IMR-90 (cell line): ENCODE measurements at places on chromosomes 16 and 17.

GRCh38 chr17:50563092-50563511 is 2.6 kb downstream of the CACNA1G start:
- DNase-seq: no peak

- peak; percentile 37 for DNase-seq
These were observed at the start of gene BRD7 for GRCh38 chr16:50368410-50369132. Gene BRD7, minus strand, starts transcription at chr16:50368988. Its CDS starts 214 bp downstream, at chr16:50368774.

DNA sequence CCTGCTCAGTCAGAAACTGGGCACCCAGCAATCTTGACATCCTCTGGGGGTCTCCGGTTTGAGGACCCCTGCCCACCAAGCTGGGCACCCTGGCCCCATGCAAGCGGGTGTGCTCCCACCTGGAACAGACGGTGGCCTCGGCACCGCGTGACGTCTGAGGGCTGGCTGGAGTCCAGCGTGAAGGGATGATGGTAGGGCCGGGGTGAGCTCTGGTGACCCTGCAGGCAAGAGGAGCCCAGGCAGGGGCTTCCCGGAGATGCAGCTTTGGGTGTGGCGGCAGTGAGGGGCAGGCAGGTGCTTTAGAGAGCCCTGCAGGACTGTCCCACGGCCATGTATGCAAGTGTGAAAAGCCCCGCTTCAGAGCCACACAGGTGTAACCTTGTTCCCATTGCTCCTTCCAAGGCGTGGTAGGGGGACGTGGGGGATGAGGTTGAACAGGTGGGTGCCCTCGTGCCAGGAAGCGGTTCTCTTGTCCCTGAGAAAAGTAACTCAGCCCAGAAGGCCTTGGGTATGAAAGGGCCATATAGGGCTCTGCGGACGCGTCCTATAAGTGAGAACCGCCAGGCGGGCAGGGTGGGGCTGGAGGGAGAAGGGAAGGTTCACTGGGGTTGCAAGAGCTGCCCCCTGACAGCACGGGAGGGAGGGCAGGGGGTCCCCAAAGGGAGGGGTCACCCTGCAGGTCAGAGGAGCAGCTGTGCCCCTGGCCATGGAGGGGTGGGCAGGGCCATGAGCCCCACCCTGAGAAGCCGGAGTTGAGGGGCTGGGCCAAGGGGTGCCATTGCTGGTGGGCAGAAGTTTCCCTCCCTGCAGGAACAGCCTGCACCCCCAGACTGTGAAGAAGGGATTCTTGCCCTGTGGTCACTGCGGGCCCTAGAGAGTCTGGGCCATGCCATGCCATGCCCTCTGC is 9.2 kb downstream of the RGS11 start:
- no peak for DNase-seq

- no peak for DNase-seq
These were observed 72.8 kb upstream of the ATF7IP2 start for GRCh38 chr16:10312784-10313724.

DNA sequence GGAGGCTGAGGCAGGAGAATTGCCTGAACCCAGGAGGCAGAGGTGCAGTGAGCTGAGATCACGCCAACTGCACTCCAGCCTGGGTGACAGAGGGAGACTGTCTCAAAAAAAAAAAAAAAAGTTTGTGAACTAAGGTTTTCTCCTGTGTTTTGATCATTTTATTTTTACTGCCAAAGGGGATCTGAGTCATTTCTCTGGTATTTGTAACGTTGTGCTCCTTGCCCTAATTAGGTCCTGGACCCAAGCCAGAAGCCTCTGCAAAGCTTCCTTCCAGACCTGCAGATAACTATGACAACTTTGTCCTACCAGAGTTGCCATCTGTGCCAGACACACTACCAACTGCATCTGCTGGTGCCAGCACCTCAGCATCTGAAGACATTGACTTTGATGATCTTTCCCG is 32.1 kb downstream of the IST1 start:
- DNase-seq: peak; percentile 90

DNA sequence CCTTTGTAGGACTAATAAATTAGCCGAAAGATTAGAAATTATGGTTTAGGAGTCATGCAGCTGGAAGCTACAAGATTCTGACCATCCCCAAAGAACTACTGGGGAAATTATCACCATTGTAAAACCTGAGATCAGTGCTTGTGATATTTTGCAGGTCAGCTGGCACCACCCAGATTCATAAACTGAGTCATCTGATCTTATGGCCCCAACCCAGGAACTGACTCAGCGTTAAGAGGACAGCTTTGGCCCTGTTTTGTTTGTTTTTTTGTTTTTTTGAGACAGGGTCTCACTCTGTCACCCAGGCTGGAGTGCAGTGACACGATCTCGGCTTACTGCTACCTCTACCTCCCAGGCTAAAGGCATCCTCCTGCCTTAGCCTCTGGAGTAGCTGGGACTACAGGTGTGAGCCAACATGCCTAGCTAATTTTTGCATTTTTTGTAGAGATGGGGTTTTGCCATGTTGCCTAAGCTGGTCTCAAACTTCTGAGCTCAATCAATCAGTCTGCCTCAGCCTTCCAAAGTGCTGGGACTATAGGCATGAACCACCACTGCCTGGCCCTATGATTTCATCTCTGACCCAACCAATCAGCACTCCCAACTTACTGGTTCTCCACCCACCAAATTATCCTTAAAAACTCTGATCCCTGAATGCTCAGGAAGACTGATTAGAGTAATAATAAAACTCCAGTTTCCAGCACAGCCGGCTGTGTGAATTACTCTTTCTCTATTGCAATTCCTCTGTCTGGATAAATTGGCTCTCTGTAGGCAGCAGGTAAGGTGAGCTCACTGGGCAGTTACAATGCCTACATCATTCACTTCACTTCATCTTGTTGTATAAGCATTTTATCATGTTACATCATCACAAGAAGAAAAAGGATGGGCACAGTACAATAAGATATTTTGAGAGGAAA is 79.4 kb upstream of the KSR1 start:
- DNase-seq: peak; percentile 44

GRCh38 chr17:18916816-18917500 is 35.0 kb upstream of the SLC5A10 start:
- peak; percentile 45 for DNase-seq

DNA sequence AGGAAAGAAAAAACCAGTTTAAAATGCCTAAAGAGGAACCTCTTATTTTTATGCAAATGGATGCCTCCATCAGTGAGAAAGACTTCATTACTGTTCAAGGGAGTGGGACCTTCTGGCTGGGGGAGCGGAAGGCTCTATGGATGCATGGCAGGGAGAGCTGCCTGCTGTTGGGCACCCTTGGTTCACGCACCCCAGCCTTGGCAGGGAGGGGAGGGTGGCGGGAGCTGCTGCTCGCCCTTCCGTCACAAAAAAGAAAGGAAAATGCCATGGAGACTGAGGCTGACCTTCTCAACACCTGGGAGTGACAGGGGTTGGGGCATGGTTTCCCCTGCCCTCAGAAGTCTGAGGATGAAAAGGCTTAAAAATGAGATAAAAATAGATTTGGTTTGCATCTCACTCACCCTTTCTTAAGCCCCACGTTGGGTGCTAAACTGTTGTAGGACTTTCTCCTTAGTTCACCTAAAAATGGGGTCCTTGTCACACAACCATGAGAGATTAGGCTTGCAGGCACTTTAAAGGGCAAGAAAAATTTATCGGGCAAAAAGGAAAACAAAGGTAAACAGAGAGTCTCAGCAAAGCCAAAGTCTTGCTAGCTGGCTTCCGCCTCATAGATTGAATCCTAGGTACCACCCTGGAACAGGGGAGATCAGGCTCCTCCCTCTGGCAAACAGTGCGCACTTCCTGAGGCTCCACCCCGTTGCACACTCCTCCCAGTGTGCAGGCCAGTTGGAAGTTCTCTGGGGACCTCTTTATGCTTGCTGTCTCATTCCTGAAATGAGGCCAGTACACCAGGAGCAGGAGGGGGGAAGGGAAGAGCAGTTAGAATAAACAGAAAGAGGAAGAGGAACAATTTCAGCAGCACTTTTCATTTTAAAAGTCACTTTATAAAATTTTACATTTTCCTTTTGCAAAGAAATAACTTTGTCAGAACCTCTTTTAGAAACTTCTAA is 31.6 kb downstream of the PHKB start:
- DNase-seq: peak; percentile 23

- DNase-seq: no peak
These were observed 34.6 kb downstream of the RGS9 start for GRCh38 chr17:65171752-65172151.

GRCh38 chr17:72191921-72192799 is 71.3 kb downstream of the SOX9 start:
- peak; percentile 98 for DNase-seq

DNA sequence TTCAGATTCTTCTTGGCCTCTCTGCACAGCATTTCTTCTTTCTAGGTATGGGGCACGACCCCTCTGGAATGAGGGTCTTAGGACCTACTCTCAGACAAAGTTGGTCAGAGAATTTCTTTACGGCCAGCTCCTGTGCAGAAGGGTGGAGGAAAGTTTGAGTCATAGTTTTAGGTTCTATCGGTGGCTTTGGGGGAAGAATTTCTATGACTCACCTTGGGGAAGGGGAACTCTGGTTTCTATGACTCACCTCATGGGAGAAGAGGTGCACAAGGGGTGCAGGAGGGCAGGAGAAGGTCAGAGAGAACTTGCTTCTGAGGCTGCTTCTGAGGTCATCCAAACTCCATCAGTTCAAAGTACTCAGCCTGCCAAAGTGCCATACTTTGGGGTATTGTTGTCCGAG is 2.5 kb upstream of the ABCC12 start:
- DNase-seq: peak; percentile 75

DNA sequence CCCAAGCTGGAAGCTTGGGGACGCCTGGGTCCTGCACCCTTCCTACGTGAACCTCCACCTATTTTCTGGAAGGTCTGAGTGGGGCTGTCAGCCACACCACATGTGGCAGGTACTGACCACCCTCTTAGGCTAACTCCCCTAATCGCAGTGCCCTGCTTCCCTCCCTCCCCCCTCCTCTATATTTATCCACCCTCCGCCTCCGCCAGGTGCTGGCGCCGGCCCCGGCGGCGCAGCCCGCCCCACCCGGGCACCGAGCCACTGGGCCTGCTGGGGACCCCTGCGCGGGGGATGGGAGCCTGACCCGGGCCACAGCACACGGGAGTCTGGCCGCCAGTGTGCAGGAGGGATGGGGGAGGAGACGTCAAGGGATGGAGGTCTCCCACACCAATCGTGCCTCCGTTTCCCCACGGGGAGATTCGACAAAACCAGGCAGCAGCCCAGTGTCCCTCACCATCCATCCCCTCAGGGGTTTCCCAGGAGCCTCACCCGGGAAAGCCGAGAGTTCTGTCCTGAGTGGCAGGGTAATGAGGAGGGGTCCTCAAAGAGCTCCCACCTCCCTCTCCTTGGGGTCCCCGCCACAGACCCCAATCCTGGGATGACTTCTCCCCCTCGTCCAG is 1.3 kb downstream of the PLEKHH3 start:
- no peak for DNase-seq

DNA sequence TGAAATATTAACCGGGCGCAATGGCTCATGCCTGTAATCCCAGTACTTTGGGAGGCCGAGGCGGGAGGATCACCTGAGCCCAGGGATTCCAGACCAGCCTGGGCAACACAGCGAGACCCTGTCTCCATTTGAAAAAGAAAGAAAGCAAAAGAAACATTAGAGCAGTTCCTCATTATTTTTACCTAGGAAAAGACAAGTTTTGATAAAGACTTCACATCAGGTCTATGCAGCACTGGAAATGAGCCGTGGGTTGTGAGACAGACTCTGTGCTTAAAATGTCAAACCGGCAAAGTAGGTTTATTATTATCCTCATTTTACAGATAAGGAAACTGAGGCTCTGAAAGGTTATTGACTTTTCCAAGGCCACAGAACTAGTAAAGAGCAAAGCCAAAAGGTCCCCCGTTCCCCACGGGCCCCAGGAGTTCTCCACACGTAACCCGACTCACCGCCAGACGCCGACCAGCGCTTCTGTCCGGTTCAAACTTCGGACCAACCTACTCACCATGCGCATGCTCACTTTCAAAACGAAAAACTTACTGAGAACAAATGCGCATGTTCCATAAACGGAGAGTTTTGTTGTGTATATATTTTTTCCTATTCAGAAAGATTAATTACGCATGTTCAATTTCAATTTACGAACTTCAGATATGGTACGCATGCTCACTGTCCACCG is 356 bp downstream of the TUBD1 start:
- no peak for DNase-seq

GRCh38 chr17:83012868-83013778 is 66.3 kb upstream of the METRNL start:
- peak; percentile 97 for DNase-seq

DNA sequence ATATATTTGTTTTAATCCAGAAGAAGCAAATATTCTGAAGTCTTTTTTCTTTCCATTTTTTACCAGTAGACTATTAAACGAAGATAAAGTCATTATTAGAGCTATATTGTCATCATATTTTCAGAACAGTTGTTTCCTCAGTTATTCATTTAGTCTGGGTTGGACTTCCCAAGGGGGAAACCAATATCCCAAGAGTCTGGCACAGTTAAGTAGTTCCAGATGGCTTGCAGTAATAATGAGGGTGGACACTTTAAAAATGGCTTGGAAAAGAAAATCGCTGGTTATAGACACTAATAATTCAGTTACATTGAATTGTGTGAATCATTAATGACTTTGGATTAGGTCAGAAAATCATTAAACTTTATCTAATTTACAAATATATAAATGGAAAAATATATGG is 3.9 kb downstream of the PPM1E start:
- no peak for DNase-seq

DNA sequence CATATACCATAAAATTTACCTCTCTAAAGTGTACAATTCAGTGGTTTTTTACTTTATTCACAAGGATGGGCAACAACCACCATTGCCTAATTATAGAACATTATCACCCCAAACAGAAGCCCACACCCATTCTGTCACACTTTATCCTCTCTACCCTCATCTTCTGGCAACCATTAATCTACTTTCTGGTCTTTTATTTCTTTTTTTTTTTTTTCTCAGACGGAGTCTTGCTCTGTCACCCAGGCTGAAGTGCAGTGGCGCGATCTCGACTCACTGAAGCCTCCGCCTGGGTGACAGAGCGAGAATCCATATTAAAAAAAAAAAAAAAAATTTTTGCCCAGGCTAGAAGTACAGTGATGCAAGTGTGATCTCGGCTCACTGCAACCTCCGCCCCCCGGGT is 90.7 kb upstream of the CLEC18B start:
- DNase-seq: no peak

- peak; percentile 14 for DNase-seq
These were observed 5.2 kb downstream of the OMG start for GRCh38 chr17:31291820-31292219.
